ENCODE measurements at places on chromosomes 1 and 21.

GRCh38 chr1:10813799-10814198 lies 17.4 kb upstream of the CASZ1 start:
- DNase-seq = no peak

GRCh38 chr1:29064064-29064463 lies 59.6 kb downstream of the TMEM200B start:
- no peak for DNase-seq

DNA sequence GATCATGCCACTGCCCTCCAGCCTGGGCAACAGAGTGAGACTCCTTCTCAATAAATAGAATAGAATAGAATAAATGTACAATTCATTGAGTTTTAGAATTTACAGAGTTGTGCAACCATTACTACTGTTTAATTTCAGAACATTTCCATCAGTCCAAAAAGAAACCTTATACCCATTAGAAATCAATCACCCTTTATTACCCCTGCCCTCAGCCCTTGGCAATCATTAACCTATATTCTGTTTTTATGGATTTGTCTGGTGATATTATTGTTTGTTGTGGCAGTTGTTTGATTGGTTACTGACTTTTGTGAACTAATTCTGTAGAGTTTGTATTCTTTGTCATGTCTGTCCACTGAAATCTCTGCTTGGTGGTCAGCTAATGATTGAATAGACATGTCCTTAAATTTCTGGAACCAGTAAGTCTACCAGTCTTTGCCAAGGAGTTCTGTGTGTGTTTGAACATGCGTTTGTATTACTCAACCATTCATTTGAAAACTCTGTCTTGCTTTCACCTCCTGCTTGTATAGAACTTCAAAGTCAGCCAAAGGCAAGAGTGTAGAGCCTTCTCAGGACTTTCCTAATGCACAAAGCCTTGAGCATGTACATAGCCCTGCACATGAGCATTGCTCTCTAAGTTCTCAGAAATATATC lies 208.8 kb downstream of the GPR52 start:
- DNase-seq = no peak

GRCh38 chr1:35030756-35031446 lies 844 bp downstream of the ZMYM6 start:
- no peak for DNase-seq

DNA sequence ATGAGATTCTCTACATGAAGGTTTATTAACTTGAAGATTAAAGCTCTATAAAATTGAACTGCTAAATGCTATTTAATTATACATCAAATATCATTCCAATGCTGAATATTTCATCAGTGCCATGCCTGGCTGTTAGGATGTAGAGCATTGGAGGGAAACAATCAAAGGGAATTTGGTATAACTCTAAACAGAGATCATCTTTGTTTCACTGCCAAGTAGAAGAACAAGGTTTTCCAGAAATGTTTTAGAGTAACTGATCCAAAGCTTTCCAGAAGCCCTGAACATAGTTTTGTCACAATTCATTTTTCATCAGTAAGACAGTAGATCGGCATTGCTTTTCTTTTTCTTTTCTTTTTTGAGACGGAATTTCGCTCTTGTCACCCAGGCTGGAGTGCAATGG lies 5.9 kb upstream of the DSTYK start:
- no peak for DNase-seq

GRCh38 chr1:35047188-35047858 lies 15.6 kb upstream of the ZMYM6 start:
- no peak for DNase-seq

DNA sequence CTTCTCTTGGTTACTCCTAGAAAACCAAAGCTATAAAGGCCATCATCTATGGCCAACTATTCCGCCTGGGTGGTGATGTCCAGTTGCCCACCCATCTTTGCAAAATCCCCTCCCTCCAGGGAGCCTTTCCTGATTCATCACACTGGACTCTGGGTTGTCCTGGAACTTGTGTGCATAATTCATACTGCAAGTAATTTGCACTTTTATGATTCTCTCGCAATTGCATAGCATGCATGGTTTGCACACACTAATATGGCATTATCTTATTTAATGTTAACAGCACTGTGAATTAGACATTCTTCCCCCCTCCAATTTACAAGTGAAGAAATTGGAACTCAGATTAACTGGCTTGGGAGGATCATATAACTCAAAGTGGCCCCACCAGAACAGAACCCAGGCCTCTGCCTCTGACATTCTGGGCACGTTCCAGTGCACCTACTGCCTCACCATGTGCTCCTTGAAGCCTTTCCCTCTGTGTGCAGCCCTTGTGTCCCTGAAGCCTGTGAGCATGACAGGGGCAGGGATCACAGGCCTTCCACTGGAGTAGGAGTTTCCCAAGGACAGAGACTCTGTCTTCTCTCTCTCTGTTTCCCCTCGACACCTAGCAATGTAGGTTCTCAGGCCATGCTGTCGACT lies 98.9 kb upstream of the IPO9 start:
- no peak for DNase-seq

GRCh38 chr1:58592522-58593134 lies 15.6 kb upstream of the TACSTD2 start:
- DNase-seq = no peak

DNA sequence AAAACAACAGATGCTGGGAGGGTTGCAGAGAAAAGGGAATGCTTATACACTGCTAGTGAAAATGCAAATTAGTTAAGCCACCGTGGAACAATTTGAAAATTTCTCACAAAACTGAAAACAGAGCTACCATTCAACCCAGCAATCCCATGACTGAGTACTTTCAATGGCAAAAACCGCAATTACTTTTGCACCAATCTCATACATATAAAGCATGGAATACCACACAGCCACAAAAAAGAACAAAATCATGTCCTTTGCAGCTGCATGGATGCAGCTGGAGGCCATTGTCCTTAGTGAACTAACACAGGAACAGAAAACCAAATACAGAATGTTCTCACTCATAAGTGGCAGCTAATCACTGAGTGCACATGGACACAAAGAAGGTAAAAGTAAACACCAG lies 6.3 kb upstream of the OR2T8 start:
- no peak for DNase-seq

- no peak for DNase-seq
Observed at GRCh38 chr1:7931446-7931812, 9.2 kb downstream of the TNFRSF9 start.
